ENCODE measurements at places on chromosomes 16 and 17.

GRCh38 chr16:64696866-64697265 lies 425.0 kb downstream of the CDH11 start:
- no peak for DNase-seq

DNA sequence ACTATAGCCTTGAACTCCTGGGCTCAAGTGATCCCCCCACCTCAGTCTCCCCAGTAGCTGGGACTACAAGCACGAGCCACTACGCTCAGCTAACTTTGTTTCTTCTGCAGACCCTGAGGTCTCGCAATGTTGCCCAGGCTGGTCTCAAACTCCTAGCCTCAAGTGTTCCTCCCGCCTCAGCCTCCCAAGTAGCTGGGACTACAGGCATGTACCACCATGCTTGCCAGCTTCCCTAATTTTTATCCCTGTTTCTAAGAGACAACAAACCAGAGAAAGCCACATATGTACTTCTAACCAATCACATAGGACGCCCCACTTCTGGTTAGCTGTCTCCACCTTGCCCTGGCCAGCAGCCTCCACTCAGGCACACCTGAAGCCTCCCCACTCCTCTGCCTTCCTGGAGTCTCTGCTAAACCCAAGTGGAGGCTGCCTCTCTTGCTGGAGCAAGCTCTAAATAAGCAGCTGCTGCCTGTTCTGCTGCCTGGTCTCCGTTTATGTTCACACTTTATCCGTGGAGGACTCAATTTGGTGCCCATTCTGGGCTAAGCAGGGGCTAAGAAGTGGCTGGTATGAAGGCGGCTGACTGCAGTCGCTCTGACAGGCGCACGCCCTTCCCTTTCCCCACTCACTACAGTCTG lies 24.7 kb downstream of the NSMCE1 start:
- DNase-seq, result no peak

GRCh38 chr17:46896991-46897390 lies 26.0 kb upstream of the GOSR2 start:
- DNase-seq, result no peak

DNA sequence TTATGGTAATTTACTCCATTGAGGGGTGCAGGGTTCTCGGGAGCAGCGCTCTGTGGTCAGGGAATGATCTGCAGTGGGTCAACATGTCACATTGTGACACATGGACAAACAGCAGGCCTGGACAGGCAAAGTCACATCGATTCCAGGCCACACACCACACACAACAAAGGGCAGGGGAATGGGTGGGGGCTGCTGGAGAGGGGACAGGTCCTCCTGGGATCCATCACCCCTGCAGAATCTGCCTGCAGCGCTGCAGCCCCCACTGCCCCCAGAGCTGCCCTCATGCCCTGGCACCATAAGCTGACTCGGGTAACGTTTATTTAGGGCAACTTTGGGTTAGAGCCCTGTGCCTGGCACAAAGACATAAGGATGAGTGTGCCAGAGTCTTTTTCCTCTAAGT lies 9.1 kb downstream of the PEMT start:
- no peak for DNase-seq

DNA sequence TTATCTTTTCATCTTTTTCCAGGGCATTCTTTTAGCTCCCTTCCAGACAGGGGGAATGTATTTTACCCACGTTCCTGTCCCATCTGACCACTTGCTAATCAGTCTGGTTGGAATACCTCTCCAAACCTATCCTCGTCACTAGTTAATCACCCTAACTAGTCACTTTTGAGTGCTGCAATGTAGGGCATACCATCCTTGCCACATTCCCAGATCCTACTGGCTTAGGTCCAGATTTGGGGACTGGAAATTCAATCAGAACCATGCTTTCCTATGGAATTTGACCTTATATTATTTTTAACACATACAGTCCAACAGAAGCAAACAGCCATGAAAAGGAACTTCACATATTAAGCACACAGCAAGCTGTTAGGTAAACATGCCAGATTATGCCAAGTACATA lies 29.7 kb downstream of the NACA2 start:
- DNase-seq, result no peak

- no peak for DNase-seq
These were observed 37.1 kb downstream of the PRKCA start for GRCh38 chr17:66339561-66339960.

GRCh38 chr17:39540611-39541010 lies 67.1 kb downstream of the NEUROD2 start:
- DNase-seq, result no peak

GRCh38 chr16:11748404-11749254 lies 6.0 kb upstream of the TXNDC11 start:
- DNase-seq, result no peak

All from thoracic aorta (tissue), 2 donors.